ENCODE measurements at places on chromosomes 12 and 14. TPM values are rescaled to one million over a fixed set of nuclear protein-coding genes. Genes with fewer than 3 reads are reported as not detected.
A peak's percentile ranks its signal among the peaks of the same experiment; 100 is the strongest.

- no peak for DNase-seq
Measured at GRCh38 chr14:80940146-80940545, 1.4 kb downstream of the CEP128 start.

Gene CTSG
- not detected for total RNA-seq

GRCh38 chr12:29008786-29009185, 140.3 kb upstream of the FAR2 start:
- DNase-seq = no peak

DNA sequence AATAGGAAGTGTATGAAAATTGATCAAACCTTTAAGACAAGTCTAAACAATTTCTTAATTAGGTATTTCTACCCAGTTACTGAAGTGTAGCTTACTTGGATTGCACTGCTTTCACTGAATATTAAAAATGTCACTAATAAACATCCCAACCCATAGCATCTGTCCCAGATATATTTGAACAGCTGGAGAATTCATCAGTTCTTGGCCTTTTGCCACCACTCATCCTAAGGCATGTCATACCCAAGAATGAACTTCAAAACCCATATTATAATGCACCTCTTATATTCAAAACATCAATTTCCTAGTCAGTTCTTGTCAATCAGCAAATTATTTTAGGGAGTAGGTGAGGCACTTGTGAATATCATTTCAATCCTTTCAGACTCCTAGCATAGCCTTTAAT, 392.3 kb downstream of the PAWR start:
- DNase-seq = peak; percentile 16

- DNase-seq = no peak
Measured at GRCh38 chr12:26044592-26044991, 80.2 kb downstream of the BHLHE41 start.

- no peak for DNase-seq
Measured at GRCh38 chr12:110705309-110705708, 16.4 kb upstream of the HVCN1 start.

Gene TAS2R8
- not detected for total RNA-seq

Measured in lung microvascular endothelial cell (primary cell).